T-cell (primary cell): ENCODE measurements at places on chromosomes 2 and 18.

GRCh38 chr2:11680182-11680900 is 10.3 kb upstream of the NTSR2 start:
- H3K4me3 ChIP-seq: no peak overlapping the region
- no peak for DNase-seq
- peaks cover 9% of the 10 kb centered on the region for H3K27me3 ChIP-seq
- H3K4me1 ChIP-seq: no peaks in the 10 kb centered on the region
- no peak overlapping the region for H3K27ac ChIP-seq

DNA sequence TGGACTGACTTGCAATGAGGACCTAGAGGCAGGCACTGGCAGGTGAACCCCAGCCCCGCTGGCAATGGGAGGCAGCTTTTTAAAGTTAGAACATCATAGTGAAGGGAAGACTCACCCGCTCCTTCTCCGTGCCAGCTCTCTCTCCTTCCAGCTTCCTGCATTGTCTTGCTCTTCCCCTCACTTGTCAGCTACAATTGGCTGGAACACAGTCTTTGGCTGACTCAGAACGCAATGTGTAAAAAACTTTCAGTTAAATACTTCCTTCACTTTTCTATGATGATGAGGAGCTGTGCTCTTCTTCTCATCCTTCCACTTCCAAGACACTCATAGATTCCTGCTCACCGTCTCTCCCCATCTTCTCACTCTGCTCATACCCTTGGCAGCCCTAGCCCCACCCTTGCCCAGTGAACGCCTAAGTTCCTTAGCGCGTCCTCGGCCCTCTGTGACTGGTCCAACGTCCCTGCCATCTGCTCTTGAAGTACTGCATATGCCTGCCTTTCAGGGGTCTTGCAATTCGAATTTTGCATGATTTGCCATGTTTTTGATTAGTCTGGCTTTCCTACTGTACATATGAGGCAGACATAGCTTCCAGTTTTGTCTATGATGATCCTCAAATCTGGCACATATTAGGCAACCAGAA is 118.0 kb upstream of the TMEM200C start:
- H3K27ac ChIP-seq: no peak overlapping the region
- DNase-seq: no peak
- no peaks in the 10 kb centered on the region for H3K27me3 ChIP-seq

DNA sequence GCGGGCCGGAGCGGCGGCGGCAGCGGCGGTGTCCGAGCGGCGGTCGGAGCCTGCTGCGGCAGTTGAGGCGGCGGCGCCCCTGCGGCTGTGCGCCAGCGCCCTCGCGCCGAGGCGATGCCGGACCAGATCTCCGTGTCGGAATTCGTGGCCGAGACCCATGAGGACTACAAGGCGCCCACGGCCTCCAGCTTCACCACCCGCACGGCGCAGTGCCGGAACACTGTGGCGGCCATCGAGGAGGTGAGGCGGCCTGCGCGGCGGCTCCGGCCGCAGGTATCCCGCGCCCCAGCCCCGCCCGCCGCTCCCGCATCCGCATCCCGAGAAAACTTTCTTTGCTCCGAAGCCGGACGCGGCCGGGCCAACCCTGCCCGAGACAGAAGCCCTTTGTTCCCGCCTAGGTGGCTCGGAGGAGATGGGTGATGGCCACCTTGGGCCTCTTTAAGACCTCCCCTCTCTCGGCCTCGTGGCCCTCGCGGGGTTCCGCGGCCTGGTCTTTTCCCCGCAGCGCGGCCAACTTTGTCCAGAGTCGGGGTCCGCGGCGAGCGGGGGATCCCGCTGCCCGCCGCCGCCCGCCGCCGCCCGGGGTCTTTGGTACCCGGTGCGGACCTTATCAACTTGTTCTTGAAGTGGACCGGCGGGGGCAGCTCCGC is 504 bp downstream of the ASAP2 start:
- H3K4me3 ChIP-seq: peak overlapping the region; percentile 47
- H3K4me1 ChIP-seq: peaks cover 13% of the 10 kb centered on the region
- H3K36me3 ChIP-seq: no peaks in the 10 kb centered on the region
- H3K27ac ChIP-seq: no peak overlapping the region

DNA sequence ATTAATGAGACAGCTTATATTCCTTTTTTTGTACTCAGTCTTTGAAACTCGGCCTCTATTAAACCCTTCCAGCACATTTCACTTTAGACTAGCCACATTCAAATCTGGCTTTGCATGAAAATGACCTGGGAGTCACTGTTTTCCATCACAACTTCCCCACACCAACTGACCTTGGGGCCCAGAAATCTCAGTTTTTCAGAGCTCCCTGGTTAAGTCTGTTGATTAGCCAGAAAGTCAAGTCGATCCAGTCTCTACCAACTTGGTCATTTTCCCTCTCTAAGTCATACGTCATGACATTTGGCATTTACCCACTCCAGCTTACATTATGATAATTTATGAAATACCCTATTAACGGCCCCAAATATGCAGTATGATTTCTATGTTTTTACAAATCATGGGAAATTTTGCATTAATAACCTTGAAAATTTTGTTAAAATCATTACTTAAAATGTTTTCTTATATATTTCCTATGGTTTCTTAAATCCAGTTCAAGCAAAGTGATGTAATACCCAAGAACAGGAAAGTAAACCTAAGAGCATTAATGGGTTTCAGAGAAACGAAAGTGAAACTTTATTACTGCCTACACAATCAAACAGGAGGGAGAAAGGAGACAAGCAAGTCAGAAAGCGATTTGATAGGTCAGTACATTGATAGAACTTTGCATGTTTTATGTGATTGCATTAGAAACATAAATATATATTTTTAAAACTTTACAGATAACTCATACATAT is 77.1 kb downstream of the SPATS2L start:
- H3K36me3 ChIP-seq: no peaks in the 10 kb centered on the region
- H3K27me3 ChIP-seq: no peaks in the 10 kb centered on the region
- peak overlapping the region; percentile 6 for H3K4me3 ChIP-seq
- peaks cover 4% of the 10 kb centered on the region for H3K4me1 ChIP-seq
- peak overlapping the region; percentile 40 for H3K27ac ChIP-seq

- no peaks in the 10 kb centered on the region for H3K27me3 ChIP-seq
- no peaks in the 10 kb centered on the region for H3K36me3 ChIP-seq
- H3K4me3 ChIP-seq: no peak overlapping the region
- H3K27ac ChIP-seq: no peak overlapping the region
- DNase-seq: no peak
Observed at GRCh38 chr2:172208791-172209325, 106.2 kb upstream of the DLX2 start.

- no peak overlapping the region for H3K27ac ChIP-seq
- peaks cover 7% of the 10 kb centered on the region for H3K27me3 ChIP-seq
- H3K4me1 ChIP-seq: no peaks in the 10 kb centered on the region
- H3K36me3 ChIP-seq: no peaks in the 10 kb centered on the region
Observed at GRCh38 chr2:37181726-37182684, 6.5 kb downstream of the SULT6B1 start.

GRCh38 chr2:234444242-234444730 is 52.6 kb downstream of the ARL4C start:
- H3K4me3 ChIP-seq: no peak overlapping the region
- H3K4me1 ChIP-seq: peaks cover 79% of the 10 kb centered on the region
- H3K36me3 ChIP-seq: peaks cover 5% of the 10 kb centered on the region
- peak overlapping the region; percentile 98 for H3K27ac ChIP-seq
- H3K27me3 ChIP-seq: no peaks in the 10 kb centered on the region
- DNase-seq: no peak

DNA sequence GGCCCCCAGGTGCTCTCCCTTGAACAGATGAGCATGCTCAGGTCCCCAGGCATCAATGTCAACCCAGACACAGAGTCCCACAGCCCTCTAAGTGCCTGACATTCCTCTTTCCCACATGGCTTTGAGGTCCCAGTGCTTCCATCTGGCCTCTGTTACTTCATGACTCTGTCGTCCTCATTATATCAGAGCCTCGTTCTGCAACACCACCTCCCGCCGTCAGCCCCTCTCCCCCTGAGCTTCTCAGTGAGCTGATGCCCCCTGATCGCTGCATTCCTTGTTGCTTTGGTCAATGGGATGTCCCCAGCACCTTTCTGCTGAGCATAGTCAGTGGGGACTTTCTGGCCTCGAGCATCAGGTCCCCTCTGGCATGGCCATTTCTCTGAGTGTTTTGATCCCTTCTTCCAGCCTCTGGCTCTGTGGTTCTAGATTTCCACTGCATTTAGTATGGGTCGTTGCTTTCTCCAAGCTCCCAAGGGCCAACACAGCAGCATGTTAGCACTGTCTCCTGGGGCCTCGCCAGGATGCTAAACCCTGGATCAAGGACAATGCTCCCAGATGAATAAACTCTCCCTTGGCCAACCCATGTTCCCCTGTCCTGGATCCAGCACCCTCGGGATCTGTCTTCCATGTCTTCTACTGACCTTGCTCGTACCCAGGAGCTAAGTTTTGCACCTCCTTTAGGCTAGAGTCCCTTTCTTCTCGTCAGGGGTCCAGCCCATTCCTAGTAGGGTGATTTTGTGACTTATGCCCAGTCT is 143.2 kb upstream of the TWIST2 start:
- no peak for DNase-seq
- H3K36me3 ChIP-seq: no peaks in the 10 kb centered on the region
- H3K27me3 ChIP-seq: no peaks in the 10 kb centered on the region
- no peak overlapping the region for H3K4me3 ChIP-seq
- no peaks in the 10 kb centered on the region for H3K4me1 ChIP-seq

DNA sequence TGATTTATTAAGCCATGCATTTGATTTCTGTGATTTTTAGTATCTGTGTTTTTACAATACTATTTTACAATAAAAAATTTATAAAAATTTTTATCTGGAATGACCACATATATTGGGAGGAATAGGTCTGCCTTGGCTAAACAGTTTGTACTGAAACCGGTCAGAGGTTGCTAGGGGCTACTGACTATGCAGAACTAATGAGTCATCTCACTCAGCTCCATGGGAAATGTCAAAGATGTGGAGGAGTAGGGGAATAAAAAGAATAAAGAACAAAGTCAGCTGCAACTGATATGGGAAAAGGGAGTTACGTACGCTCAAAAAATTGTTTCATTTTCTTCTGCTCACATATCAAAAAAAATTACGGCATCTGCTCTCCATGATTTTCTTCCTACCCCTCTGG is 8.6 kb upstream of the TMEM163 start:
- peaks cover 12% of the 10 kb centered on the region for H3K27me3 ChIP-seq
- no peak for DNase-seq
- H3K27ac ChIP-seq: no peak overlapping the region
- no peaks in the 10 kb centered on the region for H3K36me3 ChIP-seq
- no peaks in the 10 kb centered on the region for H3K4me1 ChIP-seq
- no peak overlapping the region for H3K4me3 ChIP-seq

DNA sequence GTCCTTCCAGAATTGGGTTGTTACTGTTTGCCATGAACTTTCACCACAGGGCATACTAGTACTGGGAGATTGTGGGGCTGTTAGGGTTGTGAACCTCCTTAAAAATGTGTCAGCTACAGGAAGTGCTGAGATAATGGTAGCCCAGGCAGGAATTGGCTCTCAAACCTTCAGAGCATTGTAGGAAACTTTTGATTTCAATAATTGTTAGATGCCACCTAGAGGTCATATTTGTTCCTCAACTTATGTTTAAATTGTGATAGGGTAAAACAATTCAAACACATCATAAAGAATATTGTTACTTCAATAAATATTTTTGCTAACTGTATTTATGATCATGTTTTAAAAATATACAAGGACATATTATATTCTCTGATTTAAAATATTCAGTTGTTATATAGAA is 594.6 kb downstream of the ADCYAP1 start:
- H3K4me3 ChIP-seq: no peak overlapping the region
- no peaks in the 10 kb centered on the region for H3K36me3 ChIP-seq

DNA sequence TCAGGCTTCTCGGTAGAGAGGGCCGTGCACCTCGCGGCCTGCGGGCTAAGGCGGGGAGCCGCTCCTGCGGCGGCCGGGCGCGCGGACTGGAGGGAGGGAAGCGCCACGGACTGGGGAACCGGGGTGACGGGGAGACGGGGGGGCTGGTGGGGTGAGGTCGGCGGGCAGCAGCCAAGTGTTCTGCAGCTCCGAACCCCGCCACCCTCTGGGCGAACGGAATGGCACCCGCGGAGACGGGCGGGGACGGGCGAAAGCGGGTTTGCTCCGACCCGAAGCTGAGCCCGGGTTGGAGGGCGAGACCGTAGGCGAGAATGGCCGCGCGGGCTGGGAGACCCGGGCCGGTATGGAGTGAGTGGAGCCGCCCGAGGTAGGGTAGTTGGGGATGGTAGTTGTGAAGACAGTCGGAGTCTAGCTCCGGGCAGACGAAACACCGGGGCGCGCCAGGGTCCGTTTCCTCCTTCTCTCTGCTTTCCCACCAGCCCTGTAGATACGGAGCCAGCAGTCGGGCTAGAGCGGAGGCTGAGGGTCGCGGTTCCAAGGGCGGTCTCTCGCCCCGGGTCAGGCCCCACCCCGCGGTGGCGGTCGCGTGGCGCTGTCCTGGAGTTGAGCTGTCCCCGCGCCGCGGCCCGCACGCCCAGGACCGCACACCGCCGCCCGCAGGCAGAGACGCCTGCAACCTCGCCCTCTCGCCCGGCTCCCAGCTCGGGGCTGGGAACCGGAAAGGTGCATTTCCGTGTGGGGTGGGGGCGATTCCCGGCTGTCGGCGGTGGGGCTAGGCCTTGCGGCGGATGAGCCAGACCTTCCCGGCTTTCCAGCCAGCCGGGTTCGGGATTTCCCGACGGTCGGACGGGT is 160.3 kb upstream of the SIX2 start:
- peaks cover 5% of the 10 kb centered on the region for H3K4me1 ChIP-seq
- H3K27ac ChIP-seq: no peak overlapping the region
- no peak for DNase-seq
- peak overlapping the region; percentile 59 for H3K4me3 ChIP-seq

DNA sequence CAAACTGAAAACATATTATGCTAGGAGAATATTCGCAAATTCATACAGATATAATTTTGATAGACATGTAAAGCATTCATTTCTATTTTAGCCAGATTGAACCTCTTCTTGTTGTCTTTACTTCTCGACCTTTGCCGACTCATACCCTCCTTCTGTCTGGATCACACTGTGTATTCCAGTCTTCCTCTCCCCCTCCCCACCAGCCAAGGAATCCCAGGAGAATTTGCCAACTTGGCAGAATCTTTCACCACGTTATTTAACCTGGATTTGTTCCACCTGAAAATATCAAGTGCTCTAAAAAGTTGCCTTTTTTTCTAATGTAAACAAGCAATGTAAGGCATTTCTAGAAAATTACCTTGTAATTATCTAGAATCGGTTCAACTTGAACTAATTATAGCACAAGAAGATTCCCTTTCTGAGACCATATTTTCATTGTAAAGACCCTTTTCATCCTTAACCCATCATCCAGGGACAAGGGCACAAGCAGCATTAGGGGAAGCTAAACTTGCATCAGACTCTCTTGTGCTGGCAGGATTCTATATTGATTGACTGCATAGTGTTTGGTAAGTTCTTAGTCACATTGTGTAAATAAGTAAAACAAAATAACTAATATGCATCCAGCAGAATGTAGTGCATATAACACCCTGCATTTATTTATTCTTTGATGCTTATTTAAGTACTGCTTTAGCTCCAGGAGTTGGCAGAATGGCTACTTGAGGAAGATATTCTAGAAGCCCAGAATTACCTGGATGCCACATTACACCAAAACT is 1328.7 kb upstream of the NXPH2 start:
- DNase-seq: no peak
- H3K4me1 ChIP-seq: no peaks in the 10 kb centered on the region
- H3K27me3 ChIP-seq: no peaks in the 10 kb centered on the region
- no peak overlapping the region for H3K27ac ChIP-seq
